ENCODE measurements at places on chromosomes 3 and 15.

- no peak for DNase-seq
These were observed 90.4 kb downstream of the NAALADL2 start for GRCh38 chr3:174949523-174949922.

DNA sequence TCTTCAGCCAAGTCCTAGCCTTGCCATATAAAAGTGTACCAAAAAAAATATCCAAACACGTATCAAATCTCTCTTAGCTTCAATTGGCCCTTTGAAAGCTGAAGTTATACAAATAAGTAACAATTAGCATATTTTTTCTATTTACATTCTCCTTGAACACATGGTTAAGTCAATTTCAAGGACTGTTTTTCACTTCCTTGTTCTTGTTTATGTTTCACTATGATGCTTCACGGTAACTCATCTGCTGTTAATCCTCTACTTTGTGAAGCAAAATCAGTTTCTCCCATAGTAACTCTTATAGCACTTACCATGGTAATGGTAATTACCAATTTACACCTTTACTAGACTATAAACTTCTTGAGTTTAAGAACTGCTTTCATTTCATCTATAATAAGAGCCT, 10.6 kb upstream of the SPRED1 start:
- DNase-seq: no peak

- DNase-seq: no peak
These were observed 16.1 kb downstream of the ZDHHC23 start for GRCh38 chr3:113963879-113964278.

GRCh38 chr3:98003306-98003969, 31.2 kb upstream of the RIOX2 start:
- no peak for DNase-seq

GRCh38 chr3:29145360-29145759, 135.5 kb upstream of the RBMS3 start:
- no peak for DNase-seq

DNA sequence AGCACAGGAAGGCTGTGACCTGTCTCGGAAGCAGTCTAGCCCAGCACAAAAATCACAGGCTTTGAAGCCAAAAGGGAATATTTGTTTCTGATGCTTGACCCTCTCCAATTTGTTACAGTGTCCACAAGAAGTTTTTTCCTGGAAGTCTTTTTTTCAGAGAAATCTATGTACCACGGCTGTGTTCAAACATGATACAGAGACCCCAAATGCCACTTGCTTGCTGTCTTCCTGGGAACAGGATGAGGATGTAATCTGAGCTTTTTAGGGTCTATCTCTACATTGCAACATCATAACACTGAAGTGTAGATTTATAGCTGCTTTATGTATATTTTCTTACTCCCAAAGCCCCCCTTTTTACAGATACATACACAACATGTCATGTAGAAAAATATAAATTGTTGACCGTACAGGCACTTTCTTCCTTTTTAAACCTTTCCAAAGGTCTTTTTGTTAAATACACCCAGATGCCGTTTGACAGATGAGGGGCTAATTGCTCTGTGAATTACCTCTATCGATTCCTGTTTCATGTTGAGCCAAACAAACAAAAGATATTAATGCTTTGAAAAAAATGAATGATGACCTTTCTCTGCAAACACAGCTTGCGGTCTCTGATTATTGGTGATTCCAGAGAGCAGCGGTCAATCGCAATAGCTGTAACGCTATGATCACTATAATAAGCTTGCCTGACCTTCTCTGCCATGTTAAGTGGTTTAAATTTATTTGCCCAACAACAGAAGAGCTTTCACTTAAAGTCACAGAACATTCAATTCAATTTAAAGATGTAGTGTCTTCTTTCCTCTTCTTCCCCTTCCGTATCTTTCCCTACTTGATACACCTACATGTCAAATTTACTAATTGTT, 875.9 kb upstream of the NR2F2 start:
- no peak for DNase-seq

- DNase-seq: no peak
These were observed 133.5 kb upstream of the THBS1 start for GRCh38 chr15:39447346-39447745.

- DNase-seq: no peak
These were observed 61.4 kb downstream of the TASOR start for GRCh38 chr3:56621681-56622080.
